ENCODE measurements at places on chromosomes 2 and 18. TPM values are rescaled to one million over a fixed set of nuclear protein-coding genes. Genes with fewer than 3 reads are reported as not detected.

GRCh38 chr2:60149176-60149575 lies 404.3 kb downstream of the BCL11A start:
- no peak for DNase-seq

DNA sequence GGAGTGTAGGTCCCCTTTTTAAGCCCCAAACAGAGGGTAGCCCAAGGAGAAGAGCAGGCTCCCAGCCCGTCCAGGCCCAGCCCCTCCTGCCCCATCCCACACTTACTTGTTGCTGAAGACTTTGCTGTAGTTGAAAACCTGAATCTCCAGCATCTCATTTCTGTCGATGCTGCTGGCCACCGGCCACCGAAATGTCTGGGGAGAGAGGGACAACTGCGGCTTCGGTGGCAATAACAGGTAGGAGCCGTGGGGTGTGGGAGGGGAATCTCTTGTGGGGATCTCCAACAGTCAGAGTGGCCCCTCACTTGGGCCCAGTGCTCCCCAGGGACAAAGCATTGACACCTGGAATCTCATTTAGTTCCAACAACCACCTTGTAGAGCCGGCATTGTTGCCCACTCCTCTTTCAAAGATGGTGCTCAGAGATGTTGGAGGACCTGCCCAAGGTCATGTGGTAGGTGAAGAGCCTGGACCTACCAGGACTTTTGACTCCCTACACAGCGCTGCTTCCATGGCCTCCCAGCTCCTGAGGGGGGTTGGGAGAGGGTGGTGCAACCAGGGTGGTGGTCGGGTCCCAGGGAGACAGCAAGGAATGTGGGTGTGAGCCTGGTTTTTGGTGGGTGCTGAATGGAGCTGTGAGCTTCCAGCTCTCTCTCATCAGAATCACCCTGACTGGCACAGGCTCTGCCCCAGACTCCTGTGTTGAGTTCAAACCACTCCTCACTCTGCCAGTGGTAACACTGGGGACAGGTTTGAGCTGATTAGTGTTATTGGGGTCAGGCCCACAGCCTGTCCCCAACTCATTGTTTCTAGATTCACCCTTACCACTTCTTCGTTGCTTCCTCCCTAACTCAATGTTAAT lies 50.0 kb upstream of the OTOF start:
- DNase-seq, result no peak

DNA sequence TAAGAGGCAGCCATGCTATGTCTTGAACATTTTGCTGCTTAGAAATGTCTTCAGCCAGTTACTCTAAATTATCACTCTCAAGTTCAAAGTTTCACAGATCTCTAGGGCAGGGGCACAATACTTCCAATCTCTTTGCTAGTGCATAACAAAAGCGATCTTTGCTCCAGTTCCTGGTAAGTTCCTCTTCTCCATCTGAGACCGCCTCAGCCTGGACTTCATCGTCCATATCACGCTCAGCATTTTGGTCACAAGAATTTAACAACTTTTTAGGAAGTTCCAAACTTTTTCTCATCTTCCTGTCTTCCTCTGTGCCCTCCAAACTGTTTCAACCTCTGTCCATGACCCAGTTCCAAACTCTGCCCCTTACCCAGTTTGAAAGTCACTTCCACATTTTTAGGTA lies 8.8 kb upstream of the SLC35F5 start:
- no peak for DNase-seq

GRCh38 chr2:203490391-203490790 lies 44.7 kb downstream of the RAPH1 start:
- DNase-seq, result no peak

- no peak for DNase-seq
Measured at GRCh38 chr18:63412953-63413352, 9.3 kb downstream of the VPS4B start.

DNA sequence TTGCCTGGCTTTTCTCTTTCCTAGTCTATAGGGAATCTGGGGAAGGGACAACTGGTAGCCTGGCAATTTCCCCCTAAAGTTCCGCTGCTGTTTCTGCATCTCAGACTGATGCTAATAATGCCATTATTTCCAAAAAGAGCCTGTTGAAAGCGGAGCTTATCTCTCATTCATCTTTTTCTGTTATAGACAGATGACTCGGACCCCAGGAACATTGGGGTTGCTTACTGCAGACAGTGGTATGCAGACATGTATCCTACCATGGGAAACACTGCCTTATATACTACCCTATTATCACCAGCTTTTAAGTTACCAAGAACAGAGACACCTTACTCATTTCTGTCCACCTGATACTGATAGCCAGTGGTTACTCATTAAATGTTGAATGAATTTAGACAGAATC lies 15.3 kb downstream of the ETAA1 start:
- DNase-seq, result no peak

The VIT gene
- total RNA-seq, result 0.26 TPM

The CLEC4F gene
- total RNA-seq, result 0.13 TPM

The HOXD3 gene
- 7.2 TPM for total RNA-seq

The CKAP2L gene
- 3.1 TPM for total RNA-seq

Data from dermis microvascular lymphatic vessel endothelial cell (primary cell).